ENCODE measurements at places on chromosomes 1 and 21. TPM values are rescaled to one million over a fixed set of nuclear protein-coding genes. Genes with fewer than 3 reads are reported as not detected.

DNA sequence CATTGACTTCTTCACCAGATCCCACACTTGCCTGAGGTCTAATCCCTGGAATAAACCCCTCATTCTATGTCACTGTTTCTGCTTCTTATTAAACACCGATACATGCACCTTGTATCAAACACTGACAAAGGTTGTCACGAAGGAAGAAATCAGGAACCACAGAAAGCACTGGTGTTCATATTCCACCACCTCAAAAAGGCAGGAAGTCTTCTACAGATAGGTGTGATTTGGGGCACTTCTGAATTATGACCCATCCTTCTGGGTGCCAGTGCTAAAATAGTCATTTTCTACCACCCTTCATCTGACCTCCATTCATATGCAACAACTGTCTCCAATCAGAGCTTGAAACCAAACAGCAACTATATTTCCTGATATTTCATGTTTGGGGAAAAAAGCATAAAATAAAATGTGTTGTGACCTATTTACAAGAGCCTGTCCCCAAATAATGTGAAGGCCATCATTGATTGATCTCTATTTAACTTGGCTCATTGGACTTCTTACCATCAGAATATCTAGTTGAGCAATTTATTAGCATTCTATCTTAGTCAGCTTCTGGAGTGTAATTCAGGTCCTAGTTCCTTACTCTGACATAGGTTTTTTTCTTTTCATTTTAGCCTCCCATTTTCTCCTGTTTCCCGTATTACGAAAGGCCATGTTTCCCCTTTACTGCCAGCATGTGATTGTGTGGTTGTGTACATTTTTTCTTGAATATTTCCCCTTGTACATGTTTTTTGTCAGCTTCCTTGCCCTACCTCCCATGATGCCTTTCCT, 43.1 kb downstream of the DUSP10 start:
- peaks cover 15% of the 10 kb centered on the region for H3K4me1 ChIP-seq
- no peak for DNase-seq
- H3K27ac ChIP-seq, result no peak overlapping the region
- peaks cover 18% of the 10 kb centered on the region for H3K36me3 ChIP-seq
- no peak overlapping the region for H3K4me3 ChIP-seq

DNA sequence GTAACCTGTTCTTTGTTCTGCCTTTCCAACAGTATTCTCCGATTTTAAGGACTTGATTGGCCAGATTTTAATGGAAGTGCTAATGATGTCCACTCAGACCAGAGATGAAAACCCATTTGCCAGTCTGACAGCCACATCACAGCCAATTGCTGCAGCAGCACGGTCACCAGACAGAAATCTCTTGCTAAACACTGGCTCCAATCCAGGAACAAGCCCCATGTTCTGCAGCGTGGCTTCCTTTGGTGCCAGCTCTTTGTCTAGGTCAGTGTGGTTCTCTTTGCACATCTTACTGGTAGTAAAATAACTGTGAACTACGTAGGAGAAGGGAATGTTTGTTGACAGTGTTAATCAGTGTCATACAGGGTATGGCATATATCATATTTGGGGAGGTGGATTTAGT, 72.7 kb downstream of the UBE4B start:
- no peak overlapping the region for H3K27ac ChIP-seq
- H3K4me3 ChIP-seq, result no peak overlapping the region
- H3K27me3 ChIP-seq, result no peaks in the 10 kb centered on the region
- DNase-seq, result no peak

DNA sequence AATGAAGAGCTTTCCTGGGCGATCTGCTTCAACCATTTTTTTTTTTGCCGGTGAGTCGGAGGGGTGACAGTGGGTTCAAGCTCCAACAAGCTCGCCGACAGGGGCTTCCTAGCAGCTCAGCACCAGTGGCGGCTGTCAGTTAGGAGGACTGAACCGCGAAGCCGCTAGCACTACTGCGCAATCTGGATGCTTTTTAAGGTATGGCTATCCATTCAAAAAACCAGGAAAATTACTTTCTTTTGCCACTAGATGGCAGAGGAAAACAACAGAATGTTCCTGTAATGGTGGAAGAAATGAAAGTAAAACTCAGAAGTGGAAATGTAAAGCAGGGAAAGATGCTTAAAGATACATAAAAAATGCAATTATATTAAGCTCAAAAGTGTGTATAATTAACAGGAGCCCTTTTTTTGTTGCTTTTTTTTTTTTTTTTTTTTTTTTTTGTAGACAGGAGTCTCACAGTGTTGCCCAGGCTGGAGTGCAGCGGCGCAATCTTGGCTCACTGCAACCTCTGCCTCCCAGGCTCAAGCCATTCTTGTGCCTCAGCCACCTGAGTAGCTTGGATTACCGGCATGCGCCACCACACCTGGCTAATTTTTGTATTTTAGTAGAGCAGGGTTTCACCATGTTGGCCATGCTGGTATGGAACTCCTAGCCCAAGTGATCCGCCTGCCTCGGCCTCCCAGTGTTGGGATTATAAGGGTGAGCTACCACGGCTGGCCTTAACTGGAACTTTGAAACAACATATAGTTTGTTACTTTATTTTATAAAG, 8.5 kb downstream of the KYAT3 start:
- no peaks in the 10 kb centered on the region for H3K27me3 ChIP-seq
- peak; percentile 41 for DNase-seq
- H3K4me1 ChIP-seq, result peaks cover 87% of the 10 kb centered on the region
- H3K27ac ChIP-seq, result peak overlapping the region; percentile 80
- H3K36me3 ChIP-seq, result peaks cover 61% of the 10 kb centered on the region

GRCh38 chr1:243667591-243667990, 182.5 kb downstream of the AKT3 start:
- H3K36me3 ChIP-seq, result peaks cover 30% of the 10 kb centered on the region
- H3K4me1 ChIP-seq, result peaks cover 7% of the 10 kb centered on the region
- no peak overlapping the region for H3K4me3 ChIP-seq
- DNase-seq, result no peak

GRCh38 chr1:237613984-237614383, 276.7 kb downstream of the ZP4 start:
- no peaks in the 10 kb centered on the region for H3K36me3 ChIP-seq
- no peaks in the 10 kb centered on the region for H3K27me3 ChIP-seq
- DNase-seq, result no peak
- no peak overlapping the region for H3K27ac ChIP-seq

DNA sequence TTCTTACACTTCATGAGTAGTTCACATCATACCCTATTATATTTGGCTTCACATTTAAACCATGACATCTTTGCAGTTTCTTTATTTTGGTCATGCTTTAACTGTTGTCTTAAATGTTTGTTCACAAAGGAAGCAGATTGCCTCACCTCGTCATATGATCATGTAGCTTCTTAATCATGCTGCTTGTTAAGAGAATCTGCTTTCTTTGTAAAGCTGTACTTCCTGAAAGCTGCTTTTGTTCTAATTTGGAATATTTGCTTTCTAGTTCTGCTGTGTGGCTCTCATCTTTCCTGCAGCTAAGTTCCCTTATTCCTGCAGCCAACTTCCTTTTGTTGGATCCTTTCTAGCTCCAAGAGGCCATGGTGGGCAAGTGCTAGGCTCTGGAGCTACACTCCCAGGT, 62.9 kb upstream of the SIM2 start:
- H3K4me3 ChIP-seq, result no peak overlapping the region
- H3K4me1 ChIP-seq, result peaks cover 2% of the 10 kb centered on the region
- H3K27ac ChIP-seq, result no peak overlapping the region
- no peak for DNase-seq

- H3K4me1 ChIP-seq, result peaks cover 40% of the 10 kb centered on the region
- no peak for DNase-seq
- no peaks in the 10 kb centered on the region for H3K36me3 ChIP-seq
- H3K4me3 ChIP-seq, result no peak overlapping the region
Measured at GRCh38 chr21:42203321-42203720, 15.6 kb upstream of the ABCG1 start.

DNA sequence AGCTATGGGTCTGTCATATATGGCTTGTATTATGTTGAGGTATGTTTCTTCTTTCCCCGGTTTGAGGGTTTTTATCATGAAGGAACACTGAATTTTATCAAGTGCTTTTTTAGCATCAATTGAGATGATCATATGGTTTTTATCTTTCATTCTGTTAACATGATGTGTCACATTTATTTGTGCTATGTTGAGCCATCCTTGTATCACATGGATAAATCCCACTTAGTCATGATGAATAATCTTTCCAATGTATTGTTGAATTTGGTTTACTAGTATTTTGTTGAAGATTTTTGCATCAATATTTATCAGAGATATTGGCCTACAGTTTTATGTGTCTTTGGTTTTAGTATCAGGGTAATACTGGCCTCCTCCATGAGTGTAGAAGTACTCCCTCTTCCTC, 61.7 kb downstream of the GPR137B start:
- peaks cover 69% of the 10 kb centered on the region for H3K36me3 ChIP-seq
- DNase-seq, result no peak
- H3K4me3 ChIP-seq, result no peak overlapping the region
- no peaks in the 10 kb centered on the region for H3K4me1 ChIP-seq
- no peaks in the 10 kb centered on the region for H3K27me3 ChIP-seq

DNA sequence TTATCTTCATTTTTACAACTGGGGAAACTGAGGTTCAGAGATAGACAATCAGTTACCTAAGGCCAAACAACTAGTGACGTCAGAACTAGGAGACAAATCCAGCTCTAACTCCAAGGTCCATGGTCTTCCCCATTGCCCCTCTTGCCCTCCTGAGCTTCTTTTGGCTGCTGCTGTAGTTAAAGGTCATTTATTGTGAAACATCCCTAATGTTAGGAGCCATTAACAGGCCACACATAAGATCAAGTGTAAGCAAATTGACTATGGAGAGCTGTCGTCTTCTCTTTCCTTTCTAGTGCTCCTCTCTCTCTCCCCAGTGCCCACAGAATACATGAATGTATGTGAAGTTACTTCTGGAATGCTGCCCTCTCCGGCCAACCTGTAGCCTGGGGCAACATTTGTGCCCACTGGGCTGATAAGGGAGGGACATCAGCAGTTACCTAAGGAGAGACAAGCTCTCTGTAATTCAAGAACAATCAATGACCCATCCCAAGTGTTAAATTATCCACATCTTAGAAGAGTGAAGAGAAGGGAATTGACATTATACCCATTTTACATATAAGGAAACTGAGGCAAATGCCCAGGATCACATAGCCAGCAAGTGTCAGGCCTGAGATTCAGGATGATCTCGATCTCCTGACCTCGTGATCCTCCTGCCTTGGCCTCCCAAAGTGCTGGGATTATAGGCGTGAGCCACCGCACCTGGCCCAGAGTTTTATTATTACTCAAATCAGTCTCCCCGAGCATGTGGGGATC, 40.1 kb downstream of the PTAFR start:
- H3K4me1 ChIP-seq, result peaks cover 7% of the 10 kb centered on the region
- H3K36me3 ChIP-seq, result no peaks in the 10 kb centered on the region
- no peak overlapping the region for H3K27ac ChIP-seq
- peaks cover 21% of the 10 kb centered on the region for H3K27me3 ChIP-seq

DNA sequence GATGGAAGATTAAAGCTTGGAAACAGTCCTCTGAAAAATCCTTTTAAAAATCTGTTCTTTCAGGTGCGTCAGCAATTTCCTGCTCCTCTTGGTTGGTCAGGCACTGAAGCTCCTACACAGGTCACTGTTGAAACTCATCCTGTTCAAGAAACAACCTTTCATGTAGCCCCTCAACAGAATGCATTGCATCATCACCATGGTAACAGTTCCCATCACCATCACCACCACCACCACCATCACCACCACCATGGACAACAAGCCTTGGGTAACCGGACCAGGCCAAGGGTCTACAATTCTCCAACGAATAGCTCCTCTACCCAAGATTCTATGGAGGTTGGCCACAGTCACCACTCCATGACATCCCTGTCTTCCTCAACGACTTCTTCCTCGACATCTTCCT, 145.3 kb downstream of the DYRK1A start:
- no peak for DNase-seq
- H3K36me3 ChIP-seq, result peaks cover 39% of the 10 kb centered on the region
- H3K4me1 ChIP-seq, result no peaks in the 10 kb centered on the region

DNA sequence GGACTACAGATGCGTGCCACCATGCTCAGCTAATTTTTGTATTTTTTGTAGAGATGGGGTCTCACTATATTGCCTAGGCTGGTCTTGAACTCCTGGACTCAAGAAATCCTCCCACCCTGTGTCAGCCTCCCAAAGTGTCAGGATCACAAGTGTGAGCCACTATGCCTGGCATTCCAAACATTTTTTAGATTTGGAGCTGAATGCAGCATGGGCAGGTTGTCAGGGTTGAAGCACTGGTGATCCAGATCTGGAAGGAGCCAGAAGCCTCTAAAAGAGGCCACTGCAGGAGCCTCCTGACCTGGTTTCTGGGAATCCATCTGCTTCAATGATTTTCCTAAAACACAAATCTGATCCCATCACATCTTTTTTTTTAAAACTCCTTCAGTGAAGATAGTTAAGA, 1.8 kb upstream of the CTPS1 start:
- H3K36me3 ChIP-seq, result peaks cover 18% of the 10 kb centered on the region
- H3K27me3 ChIP-seq, result no peaks in the 10 kb centered on the region
- H3K4me1 ChIP-seq, result peaks cover 31% of the 10 kb centered on the region

DNA sequence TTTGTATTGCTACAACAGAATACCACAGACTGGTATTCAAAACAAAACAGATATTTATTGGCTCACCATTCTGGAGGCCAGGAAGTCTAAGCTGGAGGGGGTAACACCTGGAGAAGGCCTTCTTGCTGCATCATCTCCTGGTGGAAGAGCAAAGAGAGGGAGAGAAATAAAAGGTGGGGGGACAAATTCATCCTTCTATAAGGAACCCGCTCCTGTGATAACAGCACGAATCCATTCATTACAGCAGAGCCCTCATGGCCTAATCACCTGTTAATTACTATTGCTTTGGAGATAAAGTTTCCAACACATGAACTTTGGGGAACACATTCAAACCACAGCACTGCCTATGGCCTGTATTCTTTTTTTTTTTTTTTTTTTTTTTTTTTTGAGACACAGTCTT, 5.4 kb downstream of the S100A2 start:
- H3K4me1 ChIP-seq, result peaks cover under 1% of the 10 kb centered on the region
- DNase-seq, result no peak
- H3K4me3 ChIP-seq, result no peak overlapping the region
- H3K27me3 ChIP-seq, result no peaks in the 10 kb centered on the region
- no peak overlapping the region for H3K27ac ChIP-seq

DNA sequence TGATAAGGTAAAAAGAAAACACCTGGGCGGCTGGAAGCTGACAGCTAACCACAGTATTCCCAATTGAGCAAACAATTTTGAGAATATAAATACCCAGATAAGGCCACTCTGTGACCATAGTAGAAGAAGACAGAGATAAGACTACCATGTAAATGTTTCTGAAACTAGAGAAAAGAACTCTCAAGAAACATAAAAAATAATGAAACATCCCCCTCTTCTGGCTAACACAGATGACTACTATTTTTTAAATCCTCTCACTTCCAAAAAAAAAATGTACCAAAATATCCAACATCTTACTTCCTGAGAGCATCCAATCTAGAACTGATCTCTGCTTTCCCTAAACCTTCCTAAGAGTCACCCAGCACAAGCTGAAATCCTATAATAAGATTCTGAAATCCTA, 125.9 kb downstream of the HFM1 start:
- H3K27me3 ChIP-seq, result no peaks in the 10 kb centered on the region
- H3K27ac ChIP-seq, result no peak overlapping the region
- no peaks in the 10 kb centered on the region for H3K36me3 ChIP-seq
- no peaks in the 10 kb centered on the region for H3K4me1 ChIP-seq
- no peak overlapping the region for H3K4me3 ChIP-seq

The TSPAN1 gene
- total RNA-seq, result 0.83 TPM

The OR2M3 gene
- total RNA-seq, result not detected

The NFYC gene
- total RNA-seq, result 61.7 TPM

The AVPR1B gene
- not detected for total RNA-seq

The CFHR5 gene
- total RNA-seq, result not detected

The CTXND2 gene
- total RNA-seq, result not detected

The TM2D1 gene
- 29.7 TPM for total RNA-seq

The CADM3 gene
- total RNA-seq, result not detected
